ENCODE measurements at places on chromosomes 13 and 19. TPM values are rescaled to one million over a fixed set of nuclear protein-coding genes. Genes with fewer than 3 reads are reported as not detected.

DNA sequence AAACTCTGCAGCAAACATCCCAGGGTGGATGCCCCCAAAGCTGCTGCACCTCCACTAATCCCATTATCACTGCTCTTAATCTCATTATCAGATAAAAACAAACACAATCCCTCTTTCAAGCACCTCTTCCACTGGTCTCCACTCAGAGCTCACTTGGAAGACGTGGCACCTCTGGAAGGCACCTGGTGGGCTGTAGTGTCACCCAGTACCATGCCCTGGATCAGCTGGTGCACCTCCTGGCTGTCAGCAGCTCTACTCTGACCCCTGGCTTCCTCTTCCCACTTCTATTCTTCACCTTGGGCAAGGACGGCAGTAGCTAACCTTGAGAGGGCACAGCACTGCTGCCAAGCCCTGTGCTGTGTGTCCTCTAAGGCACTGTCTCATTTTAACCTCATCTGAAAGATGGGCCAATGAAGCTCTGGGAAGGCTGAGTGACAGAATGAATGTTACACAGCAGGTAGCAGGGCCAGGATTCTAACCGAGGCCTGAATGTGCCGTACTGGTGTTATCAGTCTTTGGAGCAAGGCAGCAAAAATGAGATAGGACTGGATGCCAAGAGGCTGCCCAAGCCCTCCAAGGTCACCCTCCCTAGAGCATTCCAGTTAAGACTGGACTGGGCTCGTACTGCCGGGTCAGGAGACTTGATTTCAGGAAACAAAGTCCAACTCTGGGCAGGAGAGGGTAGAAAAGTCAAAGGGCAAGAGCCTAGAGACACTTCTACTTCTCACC is 7.4 kb downstream of the BRD4 start:
- no peak for DNase-seq

DNA sequence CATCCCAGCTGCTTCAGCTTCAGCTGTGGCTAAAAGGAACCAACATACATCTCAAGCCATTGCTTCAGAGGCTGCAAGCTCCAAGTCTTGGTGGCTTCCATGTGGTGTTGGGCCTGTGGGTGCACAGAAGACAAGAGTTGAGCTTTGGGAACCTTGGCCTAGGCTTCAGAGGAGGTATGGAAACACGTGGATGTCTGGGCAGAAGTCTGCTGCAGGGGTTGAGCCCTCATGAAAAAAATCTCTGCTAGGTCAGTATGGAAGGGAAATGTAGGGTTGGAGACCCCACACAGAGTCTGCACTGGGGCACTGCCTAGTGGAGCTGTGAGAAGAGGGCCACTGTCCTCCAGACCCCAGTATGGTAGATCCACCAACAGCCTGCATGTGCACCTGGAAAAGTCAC is 279.3 kb downstream of the MZT1 start:
- DNase-seq: no peak

DNA sequence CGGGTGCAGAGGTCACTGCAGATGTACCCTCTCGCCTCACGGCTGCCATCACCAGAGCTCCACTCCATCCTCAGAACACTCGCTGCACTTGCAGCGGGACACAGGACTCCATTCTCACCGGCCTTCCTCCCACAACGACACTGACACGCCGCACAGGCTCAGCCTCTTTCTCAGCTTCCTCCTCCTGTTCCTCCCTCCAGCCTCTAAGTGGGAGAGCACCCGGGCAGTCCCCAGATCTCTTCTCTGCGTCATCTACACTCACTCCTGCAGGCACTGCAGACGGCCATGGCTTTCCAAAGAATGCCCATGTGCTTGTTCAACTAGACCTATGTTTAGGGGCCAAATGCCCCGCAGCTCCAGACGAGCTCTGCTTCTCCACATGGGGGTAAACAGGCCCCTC is 14.3 kb upstream of the FKRP start:
- DNase-seq: no peak

DNA sequence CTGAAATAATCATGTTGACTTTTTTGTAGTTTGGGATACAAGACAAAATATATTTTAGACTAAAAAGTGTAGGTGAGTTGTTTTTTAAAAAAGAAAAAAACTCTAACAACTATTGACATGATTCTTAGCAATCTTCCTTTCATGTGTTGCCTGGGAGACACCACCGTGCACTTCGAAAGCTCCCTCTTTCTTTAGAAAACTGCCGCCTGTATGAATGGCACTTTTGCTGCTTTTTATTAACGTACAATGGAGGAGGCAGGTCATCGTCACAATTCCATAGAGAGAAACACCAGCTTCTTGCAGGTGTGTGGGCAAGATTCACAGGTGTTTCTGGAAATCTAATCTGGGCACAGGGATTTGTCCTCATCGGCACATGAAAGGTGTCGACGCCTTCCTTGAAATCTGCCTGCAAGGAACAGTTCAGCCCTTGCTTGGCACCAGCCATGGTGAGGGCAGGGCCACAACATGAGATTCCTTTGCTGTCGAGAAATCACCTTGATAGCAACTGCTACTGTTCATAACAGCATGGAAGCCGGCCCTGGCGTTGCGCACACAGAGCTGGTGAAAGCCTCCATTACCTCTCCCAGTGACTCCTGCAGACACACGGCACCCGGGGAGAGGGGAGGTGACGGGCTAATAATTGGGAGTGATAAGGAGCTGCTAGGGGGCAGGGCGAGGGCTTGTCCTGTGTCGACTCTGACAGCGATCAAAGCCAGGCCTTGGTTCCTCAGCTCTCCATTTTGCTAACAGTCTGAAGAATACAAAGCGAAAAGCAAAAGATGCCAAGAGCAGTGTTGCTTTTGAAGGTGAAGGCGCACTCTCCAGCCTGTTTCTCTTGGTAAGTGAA is 66.5 kb downstream of the EFNB2 start:
- no peak for DNase-seq

Gene ZNF317
- total RNA-seq: 4.4 TPM

All from uterus (tissue), 4 donors.